Muscle of back (tissue), 13 donors: ENCODE measurements at places on chromosomes 4 and X.

DNA sequence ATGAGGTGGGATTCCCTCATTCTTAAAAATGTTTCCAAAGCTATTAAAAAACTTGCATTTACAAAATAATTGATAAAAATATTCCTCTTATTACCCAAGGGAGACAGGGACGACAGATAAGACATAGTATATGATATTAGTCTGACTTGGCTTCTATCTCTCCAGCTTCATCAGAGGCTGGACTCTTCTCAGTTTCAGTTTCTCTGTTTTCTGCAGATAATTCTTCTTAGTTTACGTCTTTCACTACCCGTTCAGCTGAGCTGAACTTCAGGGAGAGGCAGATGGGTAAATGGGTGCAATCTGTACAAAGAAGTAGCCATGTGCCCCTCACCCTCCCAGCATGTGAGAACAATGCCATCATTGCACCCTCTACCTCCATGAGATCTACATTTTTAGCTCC lies 214.0 kb upstream of the SLIT2 start:
- DNase-seq = no peak

DNA sequence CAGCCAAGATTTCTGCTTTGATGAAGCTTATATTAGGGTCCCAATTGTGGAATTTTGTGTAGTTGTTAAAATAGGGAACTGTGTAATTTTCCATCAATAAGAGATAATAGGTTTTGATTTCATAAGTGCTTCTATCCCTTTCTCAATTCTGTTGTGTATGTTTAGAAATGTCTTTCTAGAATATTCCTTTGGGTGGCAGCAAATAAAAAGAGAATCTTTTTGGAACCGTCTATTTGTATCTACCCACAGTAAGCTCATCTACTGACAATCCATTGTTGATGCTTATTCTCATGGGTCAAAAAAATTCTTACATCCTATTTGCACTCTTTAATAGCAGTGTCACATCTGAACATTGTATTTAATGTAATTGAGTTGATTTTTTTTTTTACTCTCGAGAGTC lies 61.7 kb downstream of the TMA16 start:
- no peak for DNase-seq

DNA sequence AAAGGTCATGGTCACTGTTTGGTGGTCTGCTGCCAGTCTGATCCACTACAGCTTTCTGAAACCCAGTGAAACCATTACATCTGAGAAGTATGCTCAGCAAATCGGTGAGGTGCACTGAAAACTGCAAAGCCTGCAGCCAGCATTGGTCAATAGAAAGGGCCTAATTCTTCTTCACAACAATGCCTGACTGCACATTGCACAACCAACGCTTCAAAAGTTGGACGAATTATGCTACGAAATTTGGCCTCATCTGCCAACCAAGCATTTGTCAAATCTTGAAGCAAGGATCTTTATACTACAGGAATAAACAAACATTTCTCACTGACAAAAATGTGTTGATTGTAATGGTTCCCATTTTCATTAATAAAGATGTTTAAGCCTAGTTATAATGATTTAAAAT lies 90.4 kb downstream of the EIF4E start:
- DNase-seq = no peak

DNA sequence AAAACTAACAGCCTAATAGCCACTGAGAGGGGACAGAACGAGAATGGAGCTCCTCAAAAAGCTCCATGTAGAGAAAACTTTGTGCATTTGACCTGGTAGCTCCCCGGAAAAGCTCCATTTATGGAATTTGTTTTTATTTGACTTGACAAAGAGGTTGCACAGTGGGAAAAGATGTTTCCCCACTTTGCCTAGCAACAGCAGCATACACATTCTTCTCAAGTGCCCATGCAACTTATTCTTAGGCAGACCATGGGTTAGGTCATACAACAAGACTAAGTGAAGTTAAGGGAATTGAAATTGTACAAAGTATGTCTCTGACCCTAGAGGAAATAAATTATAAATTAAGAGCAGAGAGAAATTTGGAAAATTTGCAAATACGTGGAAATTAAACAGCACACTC lies 949.6 kb upstream of the PRKX start:
- no peak for DNase-seq

DNA sequence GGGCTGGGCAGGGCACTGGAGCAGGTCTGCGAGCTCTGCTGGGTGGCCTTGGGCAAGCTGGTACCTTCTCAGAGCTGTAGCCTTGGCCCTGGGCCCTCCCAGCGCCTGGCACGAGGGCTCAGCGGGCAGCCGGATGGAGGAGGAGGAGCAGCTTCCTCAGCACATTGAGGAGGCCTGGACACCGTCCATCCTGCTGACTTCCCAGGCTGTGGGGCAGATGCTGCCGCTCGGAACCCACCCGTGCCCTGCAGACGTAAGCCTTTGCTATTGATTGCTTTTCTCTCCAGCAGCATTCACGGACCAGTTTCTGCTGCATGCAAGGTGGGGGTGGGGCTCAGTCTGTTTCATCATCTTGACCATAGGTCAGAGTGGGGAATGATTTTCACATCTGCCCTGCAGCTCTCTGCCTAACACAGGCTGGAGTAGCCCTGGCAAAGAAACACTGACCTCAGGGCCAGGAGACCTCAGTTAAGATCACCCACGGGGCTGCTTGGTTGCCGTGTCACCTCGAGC lies 80.7 kb upstream of the PSAPL1 start:
- DNase-seq = no peak

DNA sequence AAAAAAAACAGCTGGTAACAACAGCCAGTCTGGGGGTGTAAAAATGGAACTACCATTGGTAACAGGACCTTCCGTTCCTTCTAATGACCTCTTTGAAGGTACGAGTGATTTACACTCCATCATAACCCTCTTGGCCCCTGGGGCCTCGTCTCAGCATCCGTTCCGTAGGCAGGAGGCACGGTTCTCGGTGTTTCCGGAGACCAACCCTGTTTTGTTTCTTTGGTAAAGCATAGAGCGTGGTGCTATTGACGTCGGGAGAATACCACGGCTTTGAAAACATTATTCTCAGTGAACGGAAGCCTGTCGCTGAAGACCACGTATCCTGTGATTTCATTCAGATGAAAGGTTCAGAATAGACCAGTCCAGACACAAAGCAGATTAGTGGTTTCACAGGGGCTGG lies 198.9 kb downstream of the ASMT start:
- DNase-seq = no peak

- no peak for DNase-seq
These were observed 52.3 kb downstream of the KIAA0232 start for GRCh38 chr4:6834867-6835266.

DNA sequence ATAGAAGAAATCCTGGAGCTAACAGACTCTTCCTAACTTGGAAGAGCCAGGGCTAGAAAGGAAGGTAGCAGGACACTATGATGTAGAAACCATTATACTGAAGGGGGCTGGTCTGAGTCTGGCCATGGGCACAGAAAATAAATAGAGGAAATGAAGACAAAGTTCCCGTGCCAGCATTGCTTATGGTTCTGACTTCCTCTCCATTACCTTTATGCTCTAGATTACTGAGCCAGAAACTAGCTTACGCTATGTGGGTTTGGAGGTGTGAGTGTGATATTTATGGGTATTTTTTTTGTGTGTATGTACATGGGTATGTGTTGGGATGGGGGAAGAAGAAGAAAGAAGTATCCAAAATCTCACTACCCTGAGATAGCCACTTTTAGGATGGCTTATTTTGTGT lies 148.3 kb downstream of the GLUD2 start:
- DNase-seq = no peak

DNA sequence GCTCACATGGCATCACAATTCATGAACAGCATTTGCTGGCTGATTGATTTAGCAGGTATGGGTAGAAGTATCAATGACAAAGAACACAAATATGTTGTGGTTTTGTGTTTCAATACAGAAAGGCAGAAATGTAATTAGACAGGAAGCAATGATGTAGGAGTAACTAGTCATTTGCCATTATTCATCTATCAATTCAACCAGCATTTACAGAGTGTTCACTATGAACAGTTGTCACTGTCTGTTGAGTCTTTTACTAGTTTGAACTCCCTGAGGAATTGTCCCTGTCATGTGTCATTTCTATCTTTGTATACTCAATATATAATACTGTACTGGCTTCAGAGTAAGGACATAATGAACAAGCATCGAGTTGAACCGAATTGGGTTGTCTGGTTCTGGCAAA lies 51.5 kb upstream of the ARHGAP24 start:
- no peak for DNase-seq

- no peak for DNase-seq
These were observed 109.6 kb downstream of the SPRY1 start for GRCh38 chr4:123506011-123506695.

GRCh38 chr4:54107951-54108748 lies 8.2 kb downstream of the GSX2 start:
- DNase-seq = no peak

- DNase-seq = peak; percentile 93
These were observed 54.4 kb upstream of the GAB1 start for GRCh38 chr4:143282211-143282707.

DNA sequence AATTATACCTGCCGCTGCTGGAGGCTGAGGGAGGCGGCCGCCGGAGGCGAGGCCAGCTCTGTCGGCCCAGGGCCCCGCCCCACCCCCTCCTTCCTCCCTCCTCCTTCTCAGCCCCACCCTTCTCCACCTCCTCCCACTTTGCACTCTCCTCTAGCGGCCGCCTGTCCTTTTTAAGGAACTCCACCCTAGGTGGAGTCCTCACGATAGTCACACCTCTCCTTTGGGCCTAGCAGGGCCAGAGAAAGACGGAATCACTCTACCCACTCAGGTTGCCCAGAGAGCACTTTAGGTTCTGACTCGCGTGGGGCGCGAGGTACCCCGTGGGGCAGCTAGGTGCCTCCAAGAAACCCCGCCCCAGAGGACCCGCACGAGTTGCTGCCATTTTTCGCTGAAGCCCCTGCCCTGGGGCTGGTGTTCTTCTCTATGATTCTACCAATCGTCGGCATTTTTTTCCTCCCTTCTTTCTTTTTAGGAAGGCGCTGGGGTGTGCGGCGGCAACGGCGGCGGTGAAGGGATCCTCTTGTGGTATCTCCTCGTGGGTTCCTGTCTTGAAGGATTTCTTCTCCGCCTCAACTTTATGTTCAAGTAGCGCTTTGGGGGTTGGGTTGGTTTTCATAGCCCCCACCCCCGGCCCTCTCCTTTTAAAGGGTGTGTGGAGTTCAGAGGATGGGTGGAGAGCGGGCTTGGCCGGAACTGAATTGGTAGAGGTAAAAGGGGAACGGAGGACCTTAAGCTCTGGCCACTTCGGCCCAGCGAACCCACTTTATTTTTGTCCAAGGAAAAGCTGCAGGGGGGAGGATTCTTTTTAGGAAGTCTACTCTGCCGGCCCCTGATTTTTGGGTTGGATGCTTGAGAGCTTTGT lies at the start of gene KLF8:
TSS of gene KLF8 (plus strand) at position 136 of the 862 bp plus-strand sequence. CDS start 979 bp downstream, outside the sequence.
- DNase-seq = no peak

DNA sequence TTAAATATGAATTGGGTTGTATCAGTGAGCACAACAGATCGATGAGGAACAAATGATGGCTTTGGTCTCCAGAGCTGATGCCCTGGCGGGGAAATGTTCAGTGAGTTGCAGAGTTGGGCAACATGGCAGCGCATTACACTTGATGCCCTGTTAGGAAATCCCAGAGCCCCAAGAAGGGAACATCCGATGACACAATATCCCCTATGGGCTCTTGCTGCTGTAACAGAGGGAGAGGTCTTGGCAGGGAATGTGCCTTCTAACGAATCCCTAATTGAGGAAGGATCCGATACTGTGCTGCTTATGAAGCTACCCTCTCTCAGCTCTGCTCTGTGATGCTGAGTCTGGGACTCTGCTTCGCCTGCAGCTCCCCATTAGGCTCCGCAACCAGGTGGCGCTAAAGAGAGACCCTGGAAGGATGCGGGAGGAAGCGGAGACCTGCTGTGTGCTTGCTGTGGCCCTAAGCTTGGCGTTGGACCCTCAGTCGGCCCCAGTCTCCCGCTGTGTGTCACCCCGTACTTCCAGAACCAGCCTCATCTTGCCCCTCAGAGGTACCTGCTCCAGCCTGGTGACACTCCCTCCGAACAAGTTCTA lies 38.9 kb downstream of the PDHA1 start:
- DNase-seq = peak; percentile 18

DNA sequence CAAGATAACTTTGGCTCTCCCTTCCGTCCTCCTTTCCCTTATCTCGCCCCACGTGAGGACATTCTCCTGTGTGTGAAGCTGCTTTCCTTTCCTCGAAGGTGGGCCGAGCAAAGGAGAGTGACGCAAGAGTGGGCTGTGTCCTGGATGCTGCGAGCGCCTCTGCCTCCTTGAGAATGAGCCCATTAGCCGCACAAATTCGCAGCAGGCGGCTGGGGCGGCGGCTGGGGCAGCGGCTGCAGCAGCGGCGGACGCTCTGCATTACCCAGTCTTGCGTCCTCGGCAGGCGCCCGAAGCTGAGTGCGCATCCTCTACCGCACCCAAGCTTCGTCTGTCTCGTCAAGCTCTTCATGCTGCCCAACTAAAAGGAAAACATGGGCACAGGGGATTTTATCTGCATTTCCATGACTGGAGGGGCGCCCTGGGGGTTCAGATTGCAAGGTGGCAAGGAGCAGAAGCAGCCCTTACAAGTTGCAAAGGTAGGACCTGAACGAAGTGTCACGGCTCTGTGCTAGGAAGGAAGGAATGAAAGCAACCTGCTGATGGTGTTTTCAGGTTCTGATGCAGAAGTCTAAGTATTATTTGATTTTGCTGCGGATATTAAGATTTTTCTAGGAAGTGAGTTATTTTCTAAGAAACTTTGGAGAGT lies at the start of gene SYNPO2:
TSS of gene SYNPO2 (plus strand) at position 189 of the 646 bp plus-strand sequence. CDS start at position 372, 183 bp downstream.
- DNase-seq = peak; percentile 71

- no peak for DNase-seq
These were observed 8.5 kb downstream of the FMR1 start for GRCh38 chrX:147920161-147920666.

DNA sequence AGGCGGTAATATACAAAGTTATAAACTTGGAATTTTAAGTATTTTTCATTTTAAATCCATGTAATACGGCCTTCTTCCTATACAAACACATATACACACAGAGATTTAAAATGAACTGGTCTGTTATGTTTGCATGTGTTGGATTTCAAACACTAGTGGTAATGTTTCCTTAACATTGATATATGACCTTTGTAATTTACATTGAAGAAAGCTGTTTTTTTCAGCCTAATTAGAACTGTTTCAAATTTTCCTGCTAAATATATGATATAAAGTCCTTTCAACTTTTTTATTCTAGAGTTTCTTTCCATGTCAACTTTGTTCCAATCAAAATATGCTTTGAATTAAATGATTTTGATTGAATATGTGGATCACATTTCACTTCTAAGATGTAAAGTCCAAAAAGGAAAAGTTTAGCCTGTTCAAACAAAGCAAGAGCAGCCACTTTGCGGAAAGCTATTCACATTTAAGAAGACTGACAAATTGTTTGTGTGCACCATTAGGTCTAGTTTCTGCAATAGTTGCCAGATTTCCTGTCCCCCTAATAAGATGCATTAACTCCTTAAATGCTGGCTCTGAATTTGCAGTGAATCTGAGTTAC lies 226.0 kb upstream of the MAB21L2 start:
- no peak for DNase-seq

- no peak for DNase-seq
These were observed 530.8 kb upstream of the DIPK2B start for GRCh38 chrX:45731448-45731847.

- peak; percentile 57 for DNase-seq
These were observed 121.8 kb downstream of the ARHGAP10 start for GRCh38 chr4:147853706-147854105.

- no peak for DNase-seq
These were observed 17.5 kb downstream of the STX18 start for GRCh38 chr4:4524364-4524763.
